Stimulated activated CD4-positive, alpha-beta T cell treated with anti-CD3 and anti-CD28 coated beads, Interleukin-1b, Interleukin-23, amount 100 ng/mL, for 1 hour (primary cell): ENCODE measurements at places on chromosomes 13 and 19.

- DNase-seq = peak; percentile 20
These were observed at the start of gene ARL11 for GRCh38 chr13:49627831-49628652. TSS of gene ARL11 (plus strand) at chr13:49628507. CDS start at chr13:49630448, 1,941 bp downstream.

GRCh38 chr19:3785938-3786824, at the start of gene MATK:
TSS of gene MATK (minus strand) at chr19:3786381. CDS start at chr19:3785135, 1,246 bp downstream.
- no peak for DNase-seq

GRCh38 chr13:81304121-81304659, 963.3 kb upstream of the SPRY2 start:
- DNase-seq = no peak

GRCh38 chr19:12733369-12734214, 892 bp downstream of the TRIR start:
- no peak for DNase-seq

- DNase-seq = no peak
These were observed at the start of gene ELF1 for GRCh38 chr13:41019011-41019487. TSS of gene ELF1 (minus strand) at chr13:41019316. CDS start at chr13:40982054, 37,262 bp downstream.

- no peak for DNase-seq
These were observed 202.5 kb upstream of the RFC3 start for GRCh38 chr13:33615436-33615835.

GRCh38 chr19:33520048-33520643, 1.4 kb downstream of the PEPD start:
- no peak for DNase-seq

- DNase-seq = no peak
These were observed 45.1 kb downstream of the EPSTI1 start for GRCh38 chr13:42946927-42947326.

DNA sequence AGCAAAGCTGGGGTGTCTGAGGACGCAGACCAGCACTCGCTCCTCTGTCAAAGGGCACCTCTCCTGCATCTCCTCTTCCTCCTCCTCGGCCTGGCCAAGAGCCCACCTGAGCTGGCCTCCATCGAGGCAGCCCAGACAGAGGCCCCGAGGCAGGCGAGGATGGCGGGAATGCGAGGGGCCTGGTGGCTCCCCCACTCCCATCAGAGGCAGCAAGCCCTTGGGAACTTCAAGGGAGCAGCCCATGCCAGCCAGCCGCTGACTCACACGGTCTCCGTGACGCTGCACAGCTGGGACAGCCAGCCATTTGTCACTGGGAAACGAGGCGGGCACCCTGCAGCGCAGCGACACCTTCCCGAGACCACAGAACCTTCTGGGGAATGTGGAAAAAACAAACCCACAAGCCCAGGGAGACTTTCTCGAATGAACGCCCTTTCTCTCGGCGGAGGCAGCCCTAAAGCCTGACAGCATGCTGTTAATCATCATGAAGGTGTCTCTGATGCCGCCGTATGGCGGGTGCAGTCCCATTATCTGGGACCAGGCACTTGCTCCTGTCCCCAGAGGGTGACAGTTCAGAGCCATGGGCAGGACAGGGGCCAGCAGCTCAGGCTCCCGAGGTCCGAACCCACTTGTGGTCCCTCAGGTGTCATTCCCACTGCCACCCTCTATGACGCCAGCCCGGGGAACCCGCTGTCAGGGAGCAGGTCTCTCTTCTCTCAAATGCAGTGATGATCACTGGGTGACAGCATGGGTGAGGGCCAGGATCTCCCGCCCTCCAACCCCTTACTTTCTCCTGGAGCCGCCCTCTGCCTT, 53.0 kb downstream of the PEPD start:
- DNase-seq = no peak
